ENCODE measurements at places on chromosomes 4 and X. TPM values are rescaled to one million over a fixed set of nuclear protein-coding genes. Genes with fewer than 3 reads are reported as not detected.

CXCL5 gene
- not detected for total RNA-seq

TRIM60 gene
- total RNA-seq, result not detected

GRID2 gene
- total RNA-seq, result not detected

GRCh38 chr4:28479666-28480065 is 1619.0 kb downstream of the STIM2 start:
- H3K4me1 ChIP-seq, result no peaks in the 10 kb centered on the region
- no peak for DNase-seq
- no peaks in the 10 kb centered on the region for H3K27me3 ChIP-seq
- no peaks in the 10 kb centered on the region for H3K36me3 ChIP-seq
- H3K27ac ChIP-seq, result no peak overlapping the region

DNA sequence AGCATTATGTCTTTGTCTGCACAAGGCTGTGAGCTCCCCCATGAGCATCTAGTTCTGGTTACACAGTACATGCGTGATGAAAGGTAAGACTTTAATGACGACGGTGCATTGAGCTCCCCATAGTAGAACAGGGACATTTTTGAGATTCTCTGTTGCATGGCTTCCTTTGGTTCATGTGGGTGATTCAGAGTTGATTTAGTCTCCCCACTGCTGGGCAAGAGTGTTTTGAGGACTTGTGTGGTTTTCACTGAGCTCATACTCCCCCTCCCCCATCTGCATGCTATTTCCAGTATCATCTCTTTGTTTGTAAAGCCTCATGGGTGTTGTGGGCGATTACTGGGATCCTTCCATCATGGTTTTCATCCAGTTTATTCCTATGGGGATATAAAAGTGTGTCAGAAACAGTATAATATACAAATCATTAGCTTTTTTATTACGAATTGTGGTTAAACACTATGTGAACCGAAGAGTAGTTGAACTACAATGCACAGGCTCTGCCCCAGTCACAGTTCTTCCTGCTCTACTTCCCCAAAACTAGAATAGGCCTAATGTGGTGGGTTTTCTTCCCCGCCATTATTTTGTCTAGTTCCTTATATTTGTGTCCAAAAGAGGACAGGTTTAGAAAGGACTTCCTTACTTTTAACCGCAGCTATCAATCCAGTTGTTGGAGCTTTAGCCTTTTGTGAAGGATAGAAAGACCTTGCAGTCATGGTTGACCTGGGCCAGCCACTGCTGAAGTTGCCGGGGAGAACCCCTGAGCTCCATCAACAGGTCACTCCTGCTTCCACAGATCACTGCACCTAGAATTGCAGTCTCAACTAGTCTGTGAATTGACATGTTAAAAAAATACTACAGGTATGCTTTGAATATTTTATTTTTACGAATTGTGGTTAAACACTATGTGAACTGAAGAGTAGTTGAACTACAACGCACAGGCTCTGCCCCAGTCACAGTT is 30.4 kb downstream of the KIT start:
- no peak overlapping the region for H3K4me3 ChIP-seq
- no peak overlapping the region for H3K27ac ChIP-seq
- DNase-seq, result no peak
- H3K27me3 ChIP-seq, result peaks cover 1% of the 10 kb centered on the region
- H3K36me3 ChIP-seq, result no peaks in the 10 kb centered on the region

DNA sequence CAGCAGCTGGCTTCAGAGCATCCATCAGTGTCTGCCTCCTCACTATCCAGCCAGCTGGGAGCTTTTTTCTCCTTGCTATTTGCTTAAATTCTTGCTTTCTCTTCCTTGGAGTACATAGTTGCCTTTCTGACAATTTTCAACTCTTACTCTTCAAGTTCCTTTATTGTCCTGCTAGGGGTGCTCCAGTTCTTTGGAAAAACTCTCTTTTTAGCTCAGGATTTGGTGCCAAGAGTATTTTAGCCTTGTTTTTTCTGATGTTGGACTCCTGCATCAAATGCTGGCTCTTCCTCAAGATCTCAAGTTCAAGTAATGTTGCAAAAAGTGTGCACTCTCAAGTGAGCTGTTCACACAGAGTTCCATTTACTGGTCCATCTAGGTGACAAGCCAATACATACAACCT is 126.4 kb downstream of the KDR start:
- DNase-seq, result no peak
- no peak overlapping the region for H3K4me3 ChIP-seq
- no peaks in the 10 kb centered on the region for H3K36me3 ChIP-seq
- no peak overlapping the region for H3K27ac ChIP-seq
- no peaks in the 10 kb centered on the region for H3K4me1 ChIP-seq

- no peaks in the 10 kb centered on the region for H3K27me3 ChIP-seq
- H3K4me3 ChIP-seq, result no peak overlapping the region
- H3K36me3 ChIP-seq, result no peaks in the 10 kb centered on the region
- peak; percentile 31 for DNase-seq
- H3K4me1 ChIP-seq, result no peaks in the 10 kb centered on the region
- H3K27ac ChIP-seq, result no peak overlapping the region
These were observed 33.8 kb downstream of the LONRF3 start for GRCh38 chrX:119008110-119008744.

DNA sequence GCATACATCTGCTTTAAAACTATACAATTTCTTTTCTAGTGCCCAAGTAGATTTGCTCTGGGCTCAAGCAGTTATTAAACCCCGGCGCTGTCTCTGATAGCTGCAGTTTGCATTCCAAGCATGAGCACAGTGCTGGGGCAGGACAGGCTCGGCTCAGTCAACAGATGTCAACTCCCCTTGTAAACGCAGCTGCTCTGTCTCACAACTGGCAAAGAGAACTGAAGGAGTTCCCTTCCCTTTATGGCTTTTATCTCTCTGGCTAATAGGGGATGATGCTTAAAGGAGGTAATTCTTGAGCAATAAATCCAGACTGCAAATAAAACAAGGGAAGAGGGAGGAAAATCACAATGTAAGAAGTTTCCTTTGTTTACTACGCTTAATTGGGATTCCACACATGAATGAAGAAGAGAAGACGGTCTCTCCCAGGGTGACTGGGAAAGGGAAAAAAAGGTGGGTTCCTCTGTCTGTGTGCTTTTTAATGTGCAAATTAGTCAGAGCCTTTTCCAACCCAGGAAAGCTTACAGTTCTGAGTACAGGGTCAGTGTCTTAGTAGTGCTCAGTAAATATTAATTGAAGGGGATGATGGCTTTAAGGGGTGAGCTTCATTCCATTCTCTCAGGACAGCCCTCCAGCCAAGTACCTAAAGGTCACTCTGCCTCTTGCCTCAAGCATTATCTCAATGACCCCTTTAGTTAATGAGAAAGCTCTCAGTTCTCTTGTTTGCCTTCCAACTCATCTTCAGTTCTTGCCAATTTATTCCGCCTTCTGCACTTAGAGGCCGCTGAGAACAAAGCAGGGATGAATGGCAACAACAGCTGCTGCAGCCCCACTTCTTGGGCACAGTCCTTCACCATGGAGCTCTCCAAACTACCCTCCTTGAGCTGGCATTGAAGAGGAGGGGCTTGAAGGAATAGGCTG is 155.7 kb upstream of the JADE1 start:
- peaks cover 3% of the 10 kb centered on the region for H3K27me3 ChIP-seq
- no peak overlapping the region for H3K27ac ChIP-seq
- no peaks in the 10 kb centered on the region for H3K4me1 ChIP-seq
- H3K36me3 ChIP-seq, result no peaks in the 10 kb centered on the region

DNA sequence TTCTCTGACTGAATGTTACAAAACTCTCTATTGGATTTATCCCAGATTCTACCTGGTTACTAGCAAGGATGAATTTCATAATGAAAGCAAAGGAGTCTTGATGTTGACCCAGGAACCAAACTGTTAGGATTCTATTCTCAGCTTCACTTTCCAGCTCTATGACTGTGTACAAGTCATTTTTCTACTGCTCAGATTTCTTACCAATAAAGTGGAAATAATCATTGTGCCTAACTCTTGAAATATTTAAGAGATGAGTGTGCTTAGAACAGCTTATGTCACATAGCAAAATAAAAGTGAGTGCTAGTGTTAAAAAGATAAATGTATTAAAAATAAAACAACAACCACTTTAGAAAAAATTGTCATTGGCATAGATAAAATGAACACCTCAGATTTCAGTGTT is 45.6 kb downstream of the EPHA5 start:
- no peaks in the 10 kb centered on the region for H3K36me3 ChIP-seq
- DNase-seq, result no peak
- no peaks in the 10 kb centered on the region for H3K4me1 ChIP-seq
- H3K27me3 ChIP-seq, result no peaks in the 10 kb centered on the region
- H3K27ac ChIP-seq, result no peak overlapping the region

- peaks cover 3% of the 10 kb centered on the region for H3K36me3 ChIP-seq
- DNase-seq, result no peak
- no peak overlapping the region for H3K27ac ChIP-seq
- no peaks in the 10 kb centered on the region for H3K27me3 ChIP-seq
These were observed 10.0 kb downstream of the SH3BP2 start for GRCh38 chr4:2802618-2803531.

DNA sequence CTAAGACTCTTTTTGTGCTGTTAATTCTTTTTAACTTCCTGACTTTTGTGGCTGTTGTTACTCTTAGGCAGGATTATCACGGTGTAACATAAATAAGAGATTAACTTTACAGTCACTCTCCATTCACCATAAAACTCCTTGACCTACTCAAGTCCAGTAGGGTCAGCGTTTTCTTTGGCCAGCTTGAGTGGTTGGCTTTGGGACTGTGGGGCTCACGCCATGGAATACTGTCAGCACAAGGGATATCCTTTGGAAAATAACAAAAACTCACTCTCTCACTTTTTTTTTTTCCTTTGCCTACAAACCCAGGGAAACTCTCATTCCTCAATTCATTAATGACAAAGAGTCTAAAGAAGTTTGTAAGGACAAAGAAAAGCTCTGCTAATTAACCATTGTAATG is 89.4 kb upstream of the TLL1 start:
- H3K27ac ChIP-seq, result no peak overlapping the region
- H3K36me3 ChIP-seq, result no peaks in the 10 kb centered on the region
- no peaks in the 10 kb centered on the region for H3K4me1 ChIP-seq
- no peaks in the 10 kb centered on the region for H3K27me3 ChIP-seq

GRCh38 chr4:80116516-80116915 is 43.5 kb upstream of the ANTXR2 start:
- peaks cover 2% of the 10 kb centered on the region for H3K4me1 ChIP-seq
- no peak overlapping the region for H3K27ac ChIP-seq
- H3K27me3 ChIP-seq, result peaks cover 6% of the 10 kb centered on the region
- no peak for DNase-seq
- H3K4me3 ChIP-seq, result no peak overlapping the region
